ENCODE measurements at places on chromosomes 1 and 21.

DNA sequence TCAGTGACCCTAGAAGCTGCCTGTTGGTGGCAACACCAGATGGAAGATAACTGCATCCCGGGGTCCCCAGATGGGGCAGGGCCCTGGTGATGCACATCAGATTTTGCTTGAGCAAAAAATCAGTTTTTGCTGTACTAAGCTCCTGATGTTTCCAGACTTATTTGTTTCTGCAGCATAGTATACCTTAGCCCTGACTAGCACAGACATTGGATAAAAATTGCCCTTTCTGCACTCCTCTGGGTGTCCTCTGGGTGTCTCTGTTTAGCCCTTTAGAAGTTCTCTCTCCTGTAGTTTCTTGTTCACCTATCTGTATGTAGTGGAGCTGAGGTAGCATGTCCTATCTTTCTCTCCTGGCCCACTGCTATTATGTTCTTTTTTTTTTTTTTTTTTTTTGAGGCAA, 30.3 kb upstream of the PLA2G2C start:
- DNase-seq, result no peak

DNA sequence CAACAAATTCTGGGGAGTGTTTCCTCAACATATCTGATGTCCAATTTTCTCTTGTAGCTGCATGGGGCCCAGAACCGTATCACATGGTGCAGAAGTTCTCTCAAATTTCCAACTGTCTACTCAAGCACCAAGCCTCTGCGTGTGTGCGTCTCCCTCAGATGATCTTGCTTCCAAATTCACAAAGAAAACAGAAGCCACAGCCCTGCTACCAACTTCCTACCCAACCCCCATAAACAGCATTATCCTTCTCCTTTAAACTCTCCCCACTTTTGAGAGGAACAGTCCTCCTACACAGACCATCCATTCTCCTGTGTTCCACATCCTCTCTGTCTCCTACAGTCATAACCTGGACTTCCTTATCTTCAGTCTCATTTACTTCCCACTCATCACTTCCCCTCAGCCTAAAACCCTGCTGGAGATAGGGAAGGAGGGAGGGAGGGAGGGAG, 354.1 kb downstream of the SMYD3 start:
- no peak for DNase-seq

DNA sequence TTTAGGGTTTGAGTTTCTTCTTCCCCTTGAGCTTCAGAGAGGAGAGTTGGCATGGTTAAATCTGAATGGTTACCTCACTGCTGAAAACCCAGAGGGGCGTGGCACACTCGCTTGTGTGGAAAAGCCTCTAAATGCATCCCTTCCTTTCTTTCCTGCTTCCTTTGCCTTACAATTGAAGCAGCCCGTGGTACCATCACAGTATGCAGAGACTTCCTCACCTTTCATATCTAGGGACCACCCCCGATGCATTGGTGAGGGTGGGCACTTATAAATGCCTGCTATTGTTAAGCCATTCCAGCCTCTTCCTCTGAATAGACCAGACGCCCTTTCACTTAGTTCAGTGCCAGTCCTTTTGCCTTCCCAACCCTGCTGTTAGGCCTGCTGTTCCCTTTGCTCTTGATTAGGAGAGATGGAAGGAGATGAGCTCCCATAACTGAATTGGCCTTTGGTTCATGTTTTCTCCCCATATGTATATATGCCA, 21.9 kb upstream of the LAX1 start:
- no peak for DNase-seq

DNA sequence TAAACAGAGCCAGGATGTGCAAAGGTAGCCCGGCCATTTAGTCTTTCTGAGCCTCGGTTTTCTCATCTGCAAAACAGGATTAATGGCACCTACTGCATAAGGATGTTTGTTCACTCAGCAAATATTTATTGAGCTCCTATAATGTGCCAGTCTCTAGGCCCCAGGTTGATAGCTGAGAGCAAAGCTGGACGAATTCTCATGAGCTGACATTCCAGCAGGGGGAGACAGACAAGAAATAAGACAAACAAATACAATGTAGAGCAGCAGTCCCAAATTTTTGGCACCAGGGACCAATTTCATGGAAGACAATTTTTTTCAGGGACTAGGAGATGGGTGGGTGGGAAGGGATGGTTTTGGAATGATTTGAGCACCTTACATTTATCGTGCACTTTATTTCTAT, 74.3 kb upstream of the PAX7 start:
- DNase-seq, result no peak

- DNase-seq, result no peak
Measured at GRCh38 chr1:8294170-8294697, 23.7 kb upstream of the SLC45A1 start.

DNA sequence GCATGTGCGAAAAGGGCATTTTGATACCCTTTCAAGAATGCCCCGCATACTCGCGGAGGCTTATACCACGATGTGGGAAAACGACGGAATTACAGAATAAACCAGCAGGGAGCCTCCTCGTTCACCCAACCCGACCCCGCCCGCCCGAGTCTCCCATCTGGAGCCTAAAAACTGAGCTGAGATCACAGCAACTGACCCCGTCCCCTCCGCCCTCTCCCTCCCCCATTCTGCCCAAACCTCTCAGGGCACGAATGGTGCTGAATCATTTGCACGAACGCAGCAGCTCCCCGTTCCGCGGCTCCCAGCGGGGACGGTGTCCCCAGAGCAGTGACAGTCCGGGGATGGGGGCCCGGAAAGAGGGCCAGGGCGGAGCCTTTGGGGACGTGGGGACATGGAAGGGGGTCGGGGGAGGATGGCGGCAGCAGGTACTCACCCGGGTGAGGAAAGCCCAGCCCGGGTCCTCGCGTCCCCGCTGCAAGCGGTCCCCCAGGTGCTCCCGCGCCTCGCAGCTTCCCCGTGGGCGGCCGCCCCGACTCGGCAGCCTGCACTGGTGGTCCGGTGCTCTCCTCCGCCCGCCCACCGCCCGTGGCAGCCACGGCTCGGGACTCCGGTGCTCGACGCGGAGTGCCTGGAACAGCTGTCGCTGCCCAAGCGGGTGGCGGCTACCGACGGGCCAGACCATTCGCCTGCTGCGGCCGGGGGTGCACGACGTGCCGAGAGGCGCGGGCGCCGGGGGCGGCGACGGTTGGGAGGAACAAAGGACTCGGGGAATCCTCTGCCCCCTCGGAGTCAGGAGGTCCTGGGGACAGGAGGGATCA, at the start of gene TTLL7:
Gene TTLL7 (minus strand): TSS at position 635 of the 818 bp plus-strand sequence. CDS start 46,921 bp downstream, outside the sequence.
- DNase-seq, result no peak

DNA sequence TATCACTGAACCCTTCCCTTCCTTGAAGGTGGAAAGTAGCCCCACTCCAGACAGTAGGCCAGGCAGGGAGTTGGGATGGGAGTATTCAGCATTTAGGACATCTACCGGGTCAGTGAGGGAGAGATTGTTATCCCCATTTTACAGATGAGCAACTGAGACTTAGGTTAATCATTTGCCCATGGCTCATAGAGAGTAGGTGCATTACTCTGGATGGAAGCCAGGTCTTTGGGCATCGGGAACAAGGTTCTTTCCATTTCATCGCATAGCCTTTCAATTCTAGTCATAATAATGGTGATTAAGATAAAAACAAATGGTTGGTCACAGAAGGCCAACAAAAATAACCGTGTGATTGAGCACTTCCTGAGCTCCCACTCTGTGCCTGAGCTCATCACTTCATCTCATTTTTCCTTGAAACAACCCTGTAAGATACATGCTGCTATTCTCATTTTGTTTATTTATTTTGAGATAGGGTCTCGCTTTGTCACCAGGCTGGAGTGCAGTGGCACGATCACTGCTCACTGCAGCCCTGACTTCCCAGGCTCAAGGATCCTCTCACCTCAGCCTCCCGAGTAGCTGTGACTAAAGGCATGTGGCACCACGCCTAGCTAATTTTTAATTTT, 64.8 kb downstream of the NAV1 start:
- no peak for DNase-seq

DNA sequence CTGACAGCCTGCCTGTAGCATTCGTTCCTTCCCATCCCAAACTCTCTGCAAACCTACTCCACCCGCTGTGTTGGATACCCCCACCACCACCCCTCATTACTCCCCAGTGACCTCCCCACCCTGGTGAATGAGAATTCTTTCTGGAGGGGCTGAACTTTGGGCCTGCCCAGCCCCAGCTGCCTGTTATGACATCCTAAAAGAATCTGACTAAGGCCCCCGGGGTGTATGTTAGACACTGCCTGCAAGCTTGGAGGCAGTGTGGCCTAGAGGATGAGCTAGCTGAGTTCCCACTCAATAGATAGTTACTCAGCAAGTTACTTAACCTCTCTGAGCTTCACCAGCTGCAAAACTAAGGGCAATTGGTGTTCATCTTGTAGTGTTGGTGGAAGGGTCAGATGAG, 110.2 kb upstream of the FGGY start:
- DNase-seq, result no peak

- no peak for DNase-seq
Measured at GRCh38 chr1:56077206-56077605, 502.2 kb downstream of the PLPP3 start.

GRCh38 chr1:219931033-219931432, 2.7 kb upstream of the SLC30A10 start:
- DNase-seq, result no peak

DNA sequence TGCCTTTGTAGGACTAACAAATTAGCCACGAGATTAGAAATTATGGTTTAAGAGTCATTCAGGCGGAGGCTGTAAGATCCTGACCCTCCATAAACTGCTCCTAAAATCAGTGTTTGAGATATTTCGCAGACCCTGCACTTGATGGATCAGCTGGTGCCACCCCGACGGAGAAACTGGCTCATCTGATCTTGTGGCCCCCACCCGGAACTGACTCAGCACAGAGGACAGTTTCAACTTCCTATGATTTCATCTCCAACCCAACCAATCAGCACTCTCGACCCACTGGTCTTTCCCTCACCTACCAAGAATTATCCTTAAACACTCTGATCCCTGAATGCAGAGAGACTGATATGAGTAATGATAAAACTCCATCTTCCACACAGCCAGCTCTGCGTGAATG, 3.7 kb upstream of the JAM2 start:
- DNase-seq, result no peak

DNA sequence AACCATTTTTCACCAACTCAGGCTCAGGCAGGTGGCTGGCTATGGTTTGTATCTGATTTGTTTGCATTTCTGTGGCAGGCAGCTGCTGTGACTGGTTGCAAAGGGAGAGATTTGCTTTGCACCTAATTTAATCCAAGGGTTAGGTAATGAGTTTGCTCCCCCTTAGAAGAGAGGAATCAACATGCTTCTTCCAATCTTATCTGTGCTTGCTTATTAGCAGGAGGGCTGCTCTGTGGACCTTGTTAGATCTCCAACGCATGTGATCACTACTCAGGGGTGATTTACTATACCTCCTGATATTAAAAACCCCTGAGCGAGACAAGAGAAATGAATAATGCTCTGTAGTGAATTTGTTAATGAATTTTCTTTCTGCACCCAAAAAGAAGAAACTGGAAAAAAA, 20.5 kb downstream of the OLFML3 start:
- DNase-seq, result no peak

DNA sequence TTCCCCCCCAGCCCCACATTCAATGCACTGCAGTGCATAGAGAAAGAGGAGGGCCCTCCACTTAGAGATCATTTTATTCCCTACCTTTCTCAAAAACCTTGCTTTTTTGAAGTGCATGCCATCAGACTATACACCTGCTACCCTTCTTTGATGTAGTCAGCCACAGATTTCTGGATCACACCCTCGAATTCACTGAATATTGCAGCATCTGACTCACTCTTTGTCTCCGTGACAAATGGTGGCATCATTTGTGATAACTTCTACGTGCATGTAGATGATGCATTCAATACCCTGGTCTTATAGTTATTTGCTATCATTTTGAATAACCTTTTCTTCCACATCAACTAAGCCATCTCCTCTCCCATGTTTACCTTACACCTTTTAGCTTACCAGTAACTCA, 310.3 kb upstream of the SGIP1 start:
- no peak for DNase-seq

- DNase-seq, result no peak
Measured at GRCh38 chr1:188017921-188018320, 1189.2 kb downstream of the PLA2G4A start.

DNA sequence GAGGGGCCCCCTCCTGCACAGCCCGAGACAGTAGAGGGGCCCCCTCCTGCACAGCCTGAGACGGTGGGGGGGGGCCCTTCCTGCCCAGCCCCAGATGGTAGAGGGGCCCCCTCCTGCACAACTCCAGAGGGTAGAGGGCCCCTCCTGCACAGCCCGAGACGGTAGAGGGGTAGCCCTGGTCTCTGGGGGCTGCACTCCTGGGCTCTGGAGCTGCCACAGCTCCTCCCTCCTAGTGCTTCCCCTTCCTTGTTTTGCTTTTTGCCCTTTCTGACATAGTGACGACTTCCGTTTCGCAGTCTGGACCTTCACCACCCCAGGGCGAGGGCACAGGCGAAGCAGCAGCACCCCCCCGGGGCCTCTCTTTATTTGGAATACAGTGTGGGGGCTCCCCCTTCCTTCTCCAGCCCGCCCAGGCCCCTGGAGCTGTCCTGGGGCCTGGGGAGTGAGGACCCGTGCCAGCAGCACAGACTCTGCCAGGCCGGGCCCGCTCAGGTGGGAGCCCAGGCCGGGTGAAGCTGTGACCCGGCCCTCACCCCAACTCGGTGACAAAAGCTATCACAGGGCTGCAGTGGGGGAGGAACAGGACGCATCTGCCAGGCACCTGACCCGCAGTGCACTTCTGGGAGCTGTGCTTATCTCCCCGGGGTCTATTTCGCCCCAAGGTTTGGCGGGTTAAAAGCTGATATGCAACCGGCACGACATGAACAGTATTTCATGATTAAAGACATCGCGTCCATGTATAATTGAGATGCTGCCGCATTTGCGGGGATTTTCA, 1.1 kb upstream of the PRXL2B start:
- DNase-seq, result peak; percentile 32

- DNase-seq, result no peak
Measured at GRCh38 chr21:44800971-44801467, 601 bp downstream of the UBE2G2 start.

DNA sequence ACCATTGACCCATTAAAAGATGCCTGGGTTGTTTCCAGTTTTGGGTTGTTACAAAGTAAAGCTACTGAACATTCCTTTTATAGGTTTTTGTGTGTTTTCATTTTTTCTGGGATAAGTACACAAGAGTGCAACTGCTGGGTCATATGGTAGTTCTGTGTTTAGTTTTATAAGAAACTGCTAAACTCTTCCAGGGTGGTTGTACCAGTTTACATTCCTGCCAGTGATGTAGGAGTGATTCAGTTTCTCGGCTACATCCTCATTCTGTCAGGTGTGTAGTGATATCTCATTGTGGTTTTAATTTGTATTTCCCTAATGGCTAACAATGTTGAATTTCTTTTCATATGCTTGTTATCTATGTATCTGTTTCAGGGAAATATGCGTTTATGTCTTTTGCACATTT, 58.5 kb upstream of the DNAJC6 start:
- no peak for DNase-seq

DNA sequence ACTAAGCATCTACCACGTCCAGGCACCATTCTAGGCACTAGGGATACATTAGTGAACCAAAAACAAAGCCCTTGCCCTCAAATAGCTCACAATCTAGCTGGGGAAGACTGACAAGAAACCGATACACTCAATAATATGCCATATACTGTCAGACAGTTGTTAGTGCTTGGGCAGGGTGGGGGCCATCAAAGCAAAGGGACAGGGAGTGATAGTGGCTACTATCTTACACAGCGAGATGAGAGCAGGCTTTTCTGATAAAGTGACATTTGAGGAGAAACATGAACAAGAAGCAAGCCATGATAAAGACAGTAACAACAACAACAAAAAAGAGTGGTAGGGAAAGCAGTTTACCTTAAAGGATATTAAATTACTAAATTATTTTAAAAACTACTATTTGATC, 41.1 kb downstream of the ERO1B start:
- DNase-seq, result no peak

Data from stimulated activated CD8-positive, alpha-beta memory T cell treated with anti-CD3 and anti-CD28 coated beads, Interleukin-7, amount 100 ng/mL, for 1 hour (primary cell).